ENCODE measurements at places on chromosomes 2 and 18.

DNA sequence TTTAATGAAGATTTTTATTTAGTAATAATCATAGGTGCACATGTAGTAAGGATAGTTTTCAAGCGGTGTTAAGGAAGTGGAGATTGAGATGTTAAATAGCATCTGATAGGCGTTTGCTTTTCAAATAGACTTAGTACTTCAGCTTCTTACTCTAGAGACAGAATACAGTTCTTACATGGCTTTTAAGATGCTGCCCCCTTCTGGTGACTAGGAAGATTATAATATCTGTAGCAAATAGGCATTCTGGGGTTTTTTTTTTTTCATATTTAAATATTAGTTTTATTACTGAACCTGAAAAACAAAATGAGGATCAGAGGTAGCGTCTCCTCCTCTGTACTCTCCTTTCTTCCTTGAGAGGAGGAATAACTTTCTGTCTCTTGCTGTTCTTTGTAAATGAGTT lies 100.2 kb downstream of the AGAP1 start:
- DNase-seq, result peak; percentile 27

DNA sequence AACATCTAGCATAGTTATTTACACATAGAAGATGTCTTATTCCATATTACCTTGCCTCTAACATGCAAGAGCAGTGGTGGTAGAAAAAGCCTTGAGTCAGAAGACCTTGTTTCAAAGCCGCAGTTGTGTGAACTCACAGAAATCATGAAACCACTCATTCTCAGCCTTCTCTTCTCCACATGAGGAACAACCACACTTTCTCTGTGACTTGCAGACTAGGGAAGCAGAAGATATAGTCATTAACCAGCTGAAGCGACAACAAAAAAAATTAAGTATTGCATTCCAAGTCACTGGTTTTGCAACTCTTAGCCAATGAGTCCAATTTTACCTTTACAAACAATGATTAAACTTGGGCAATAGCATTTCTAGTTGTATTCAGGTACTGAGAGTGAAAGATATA lies 19.0 kb downstream of the TWSG1 start:
- DNase-seq, result peak; percentile 24

GRCh38 chr18:5529471-5529870 lies 14.3 kb downstream of the EPB41L3 start:
- DNase-seq, result no peak

DNA sequence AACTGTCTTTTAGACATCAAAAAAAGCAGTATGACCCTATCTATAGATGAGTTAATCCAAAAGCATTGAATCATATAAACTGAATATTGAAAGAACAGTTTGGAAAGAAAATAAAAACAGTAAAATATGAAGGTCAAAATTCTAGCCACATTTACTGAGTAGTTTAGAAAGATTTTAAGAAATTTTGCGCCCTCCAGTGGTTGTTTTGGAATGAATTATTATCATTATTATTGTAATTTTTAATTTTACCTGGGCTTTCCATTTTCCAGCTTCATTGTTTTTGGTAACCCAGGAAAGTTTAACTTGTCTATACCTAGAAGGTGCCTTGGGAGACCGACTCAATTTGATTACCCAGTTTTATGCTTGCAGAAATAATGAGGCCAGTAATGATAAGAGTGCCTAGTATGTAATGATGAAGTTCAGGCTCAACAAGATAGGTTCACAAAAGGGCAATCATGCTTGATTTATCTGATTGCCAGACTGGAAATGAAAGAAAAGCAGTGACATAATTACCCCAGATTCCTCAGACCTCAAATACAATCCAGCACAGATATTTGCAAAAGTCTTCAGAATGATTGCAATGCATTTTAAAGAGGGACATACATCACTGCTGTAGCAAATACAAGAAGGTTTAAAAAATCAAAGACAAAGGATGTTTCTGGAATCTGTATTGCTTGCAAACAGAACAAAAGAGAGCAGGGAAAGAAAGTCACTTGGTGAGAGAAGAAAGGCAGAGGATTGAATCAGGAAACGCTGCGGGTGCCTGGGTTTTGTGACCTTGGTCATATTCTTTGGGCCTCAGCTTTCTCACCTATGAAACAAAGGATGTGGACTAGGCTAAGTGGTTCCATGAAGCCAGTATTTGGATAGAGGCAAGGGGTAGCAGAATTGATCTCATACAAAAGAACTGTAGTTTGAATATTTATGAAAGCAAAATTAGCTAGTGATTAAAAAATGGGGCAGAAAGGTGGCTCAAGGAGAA lies 153.8 kb downstream of the MAP2 start:
- no peak for DNase-seq

DNA sequence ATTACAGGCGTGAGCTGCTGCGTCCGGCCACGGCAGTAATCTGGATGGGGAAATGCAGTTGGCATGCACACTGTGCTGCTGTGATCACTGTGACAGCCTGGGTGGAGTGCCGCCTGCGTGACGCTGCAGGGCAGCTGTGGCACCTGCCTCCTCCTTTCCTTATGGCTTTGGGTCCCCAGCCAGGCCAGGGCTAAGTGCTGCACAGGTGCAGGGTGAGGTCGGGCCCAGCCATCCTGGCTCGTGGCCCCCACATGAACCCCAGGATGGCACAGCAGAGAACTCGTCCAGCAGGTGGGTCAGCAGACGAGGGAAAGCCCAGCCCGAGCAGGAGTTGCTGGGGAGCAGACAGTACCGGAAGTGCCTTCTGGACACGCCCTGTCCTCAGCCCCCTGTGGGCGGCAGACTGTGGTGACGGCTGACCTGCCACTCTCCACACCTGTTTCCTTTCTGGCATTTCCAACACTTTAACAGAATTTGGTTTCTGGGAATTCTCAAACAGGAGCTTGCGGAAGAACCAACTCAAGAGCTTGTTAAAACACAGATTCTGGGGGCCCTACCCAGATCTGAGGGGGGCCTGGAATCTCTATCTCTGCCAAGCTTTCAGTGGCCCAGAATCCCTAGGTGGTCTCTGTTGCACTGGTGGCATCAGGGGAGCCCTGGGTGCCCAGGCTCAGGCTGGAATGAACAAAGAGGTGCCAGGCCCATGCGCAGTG lies 16.9 kb downstream of the HS1BP3 start:
- DNase-seq, result no peak

DNA sequence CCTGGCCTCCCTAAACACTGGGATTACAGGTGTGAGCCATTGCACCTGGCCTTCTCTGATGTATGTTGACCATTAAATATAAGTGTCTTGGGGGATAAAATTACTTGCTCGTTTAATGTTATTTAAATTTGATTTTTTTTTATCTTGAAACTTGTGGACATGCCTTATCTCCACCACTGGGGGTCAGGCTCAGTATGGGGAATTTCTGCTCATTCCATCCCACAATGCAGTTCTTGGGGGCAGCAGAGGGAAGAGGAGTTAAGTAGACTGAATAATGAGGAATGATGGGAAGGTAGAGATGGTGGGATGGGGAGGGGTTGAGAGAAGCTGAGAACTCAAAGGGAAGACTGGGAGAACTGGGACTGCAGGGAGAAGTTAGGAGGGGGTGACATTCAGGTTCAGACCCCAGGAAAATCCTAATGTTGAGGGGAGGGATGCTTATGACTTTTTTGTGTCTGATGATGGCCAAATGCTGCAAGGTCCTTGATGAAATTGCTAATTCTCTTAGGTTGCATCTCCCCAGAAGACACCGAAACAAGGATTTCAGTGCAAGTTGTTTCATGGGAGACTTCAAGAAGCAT lies 174.2 kb downstream of the MIB1 start:
- no peak for DNase-seq

GRCh38 chr18:55513161-55513560 lies 74.8 kb downstream of the TCF4 start:
- no peak for DNase-seq

GRCh38 chr2:112321375-112322320 lies 46.3 kb downstream of the ZC3H6 start:
- no peak for DNase-seq

DNA sequence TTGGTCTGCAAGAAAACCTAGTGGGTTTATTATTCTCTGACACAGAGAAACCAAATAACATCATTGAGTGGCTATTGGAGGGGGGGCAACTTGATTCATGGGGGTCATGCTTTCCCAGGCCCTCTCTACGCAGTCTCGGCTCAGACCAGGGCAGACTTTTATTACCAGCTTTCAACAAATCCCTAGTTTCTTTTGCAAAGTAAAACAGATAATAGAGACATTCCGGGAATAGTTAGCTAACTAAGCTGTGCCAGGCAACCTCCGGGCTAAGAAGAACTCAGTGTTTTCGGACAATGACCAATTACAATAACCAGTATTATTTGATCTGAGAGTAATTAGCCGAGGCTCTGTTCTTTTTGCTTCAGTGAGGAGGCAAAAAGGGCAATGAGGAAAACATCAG lies 66.3 kb downstream of the CDK15 start:
- DNase-seq, result no peak

DNA sequence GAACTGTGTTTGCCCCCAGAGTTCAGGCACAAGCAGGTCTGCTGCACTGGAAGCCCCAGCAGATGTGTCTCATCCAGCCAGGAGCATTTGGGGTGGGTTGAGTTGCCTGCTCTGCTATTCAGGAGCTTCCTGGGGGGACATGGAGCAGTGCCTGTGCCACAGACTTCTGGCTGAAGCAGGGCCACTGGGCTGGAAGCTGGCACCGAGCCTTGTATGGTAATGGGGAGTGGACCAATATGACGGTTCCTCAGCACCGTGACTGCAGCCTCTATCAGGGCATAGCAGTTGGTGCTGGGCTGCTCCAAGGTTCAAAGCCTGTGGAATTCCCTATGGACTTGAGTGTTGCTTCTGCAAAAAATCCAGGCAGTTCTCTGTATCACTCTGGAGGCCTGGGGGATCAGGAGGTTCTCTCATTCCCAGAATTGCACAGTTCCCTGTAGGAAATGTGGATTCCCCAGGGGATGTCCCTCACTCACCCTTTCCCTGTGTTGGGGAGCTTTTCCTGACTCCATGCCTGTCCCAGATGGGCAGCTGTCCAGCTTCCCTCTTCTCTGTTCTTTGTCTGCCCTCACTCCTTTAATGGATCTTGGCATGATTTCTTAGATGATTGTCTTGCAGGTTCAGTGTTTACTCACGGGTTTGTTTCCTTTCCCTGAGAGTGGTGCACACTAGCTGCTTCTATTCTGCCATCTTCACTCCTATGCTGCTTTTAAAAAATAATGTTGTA lies 37.2 kb upstream of the THSD7B start:
- no peak for DNase-seq

- no peak for DNase-seq
Observed at GRCh38 chr18:26040051-26040656, 50.3 kb downstream of the SS18 start.

GRCh38 chr18:39421276-39421675 lies 1855.7 kb upstream of the CELF4 start:
- no peak for DNase-seq

DNA sequence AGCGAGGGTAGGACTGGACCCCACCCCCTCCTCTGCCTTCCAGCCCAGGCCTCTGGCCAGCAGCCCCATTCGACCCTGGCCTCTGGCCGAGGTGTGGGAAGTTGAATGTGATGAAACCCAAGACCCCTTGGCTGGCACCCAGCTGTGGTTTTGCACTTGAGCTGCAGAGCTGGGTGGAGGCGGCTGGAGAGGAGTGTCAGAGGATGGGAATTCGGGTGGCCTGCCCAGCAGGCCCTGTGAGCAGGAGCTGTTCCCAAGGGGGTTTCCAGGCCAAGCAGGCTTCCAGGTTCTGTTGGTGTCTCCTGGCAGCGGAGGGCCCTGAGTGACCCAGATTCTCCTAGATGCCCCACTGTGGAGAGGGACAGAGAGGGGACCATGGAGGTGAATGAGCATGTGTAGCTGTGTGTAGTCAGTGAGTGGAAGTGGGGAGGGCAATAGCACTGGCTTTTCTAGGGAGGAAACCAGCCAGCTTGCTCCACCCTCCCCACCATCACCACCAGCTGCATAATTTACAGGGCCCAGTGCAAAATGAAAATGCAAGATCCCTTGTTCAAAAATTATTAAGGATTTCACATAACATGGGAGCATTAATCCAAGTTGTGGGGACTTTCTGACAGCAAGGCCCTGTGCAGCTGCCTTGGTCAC lies 172.2 kb upstream of the HAAO start:
- DNase-seq, result no peak

GRCh38 chr2:205293559-205293958 lies 388.7 kb upstream of the NRP2 start:
- no peak for DNase-seq

GRCh38 chr2:229174794-229175496 lies 96.1 kb downstream of the PID1 start:
- no peak for DNase-seq

DNA sequence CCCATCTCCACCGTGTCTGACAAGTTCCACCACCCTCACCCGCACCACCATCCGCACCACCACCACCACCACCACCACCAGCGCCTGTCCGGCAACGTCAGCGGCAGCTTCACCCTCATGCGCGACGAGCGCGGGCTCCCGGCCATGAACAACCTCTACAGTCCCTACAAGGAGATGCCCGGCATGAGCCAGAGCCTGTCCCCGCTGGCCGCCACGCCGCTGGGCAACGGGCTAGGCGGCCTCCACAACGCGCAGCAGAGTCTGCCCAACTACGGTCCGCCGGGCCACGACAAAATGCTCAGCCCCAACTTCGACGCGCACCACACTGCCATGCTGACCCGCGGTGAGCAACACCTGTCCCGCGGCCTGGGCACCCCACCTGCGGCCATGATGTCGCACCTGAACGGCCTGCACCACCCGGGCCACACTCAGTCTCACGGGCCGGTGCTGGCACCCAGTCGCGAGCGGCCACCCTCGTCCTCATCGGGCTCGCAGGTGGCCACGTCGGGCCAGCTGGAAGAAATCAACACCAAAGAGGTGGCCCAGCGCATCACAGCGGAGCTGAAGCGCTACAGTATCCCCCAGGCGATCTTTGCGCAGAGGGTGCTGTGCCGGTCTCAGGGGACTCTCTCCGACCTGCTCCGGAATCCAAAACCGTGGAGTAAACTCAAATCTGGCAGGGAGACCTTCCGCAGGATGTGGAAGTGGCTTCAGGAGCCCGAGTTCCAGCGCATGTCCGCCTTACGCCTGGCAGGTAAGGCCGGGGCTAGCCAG lies 1.2 kb downstream of the ONECUT2 start:
- no peak for DNase-seq

GRCh38 chr2:138269765-138270164 lies 231.8 kb upstream of the SPOPL start:
- DNase-seq, result no peak

GRCh38 chr18:56967035-56967434 lies 179.9 kb upstream of the BOD1L2 start:
- DNase-seq, result no peak
